ENCODE measurements at places on chromosomes 6 and 20. TPM values are rescaled to one million over a fixed set of nuclear protein-coding genes. Genes with fewer than 3 reads are reported as not detected.

- peak; percentile 6 for DNase-seq
Measured at GRCh38 chr6:170448317-170448716, 104.8 kb downstream of the PSMB1 start.

Gene NKX2-4
- not detected for total RNA-seq

Gene HEY2
- total RNA-seq = 2.4 TPM

DNA sequence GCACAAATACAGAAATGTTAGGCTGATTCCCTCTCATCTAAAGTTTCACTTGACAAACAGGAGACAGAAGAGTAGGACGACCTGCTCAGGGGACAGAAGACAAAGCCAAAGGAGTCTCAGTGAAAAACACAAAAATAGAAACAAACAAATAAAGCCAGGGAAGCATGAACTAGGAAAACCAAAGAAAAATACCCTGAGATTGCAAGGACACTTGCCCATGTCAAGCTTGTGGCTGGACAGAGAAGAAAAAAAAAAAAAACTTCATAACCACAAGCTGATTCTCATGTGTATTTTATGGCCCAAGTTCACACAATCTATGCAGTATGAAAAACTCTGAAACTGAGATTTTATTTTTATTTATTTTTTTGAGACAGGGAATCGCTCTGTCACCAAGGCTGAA lies 85.6 kb upstream of the BEND6 start:
- no peak for DNase-seq

DNA sequence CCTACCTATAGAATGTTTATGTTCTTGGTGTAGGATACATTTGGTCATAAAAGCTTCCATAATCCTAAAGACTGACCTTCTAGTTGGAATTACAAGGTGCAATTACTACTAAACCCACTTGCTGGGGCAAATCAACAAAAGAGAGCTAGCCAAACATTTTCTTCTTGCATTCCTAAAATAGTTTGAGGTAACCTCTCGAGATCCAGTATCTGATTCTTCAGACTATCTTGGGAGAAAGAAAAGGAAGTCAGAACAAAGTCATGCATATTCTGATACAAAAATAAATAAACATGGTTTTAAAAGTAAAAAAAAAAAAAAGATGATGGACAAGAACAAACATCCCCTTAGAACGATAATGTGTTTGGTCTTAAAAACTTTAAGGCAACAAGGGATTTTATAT lies 294.2 kb upstream of the RSPO3 start:
- DNase-seq = no peak

DNA sequence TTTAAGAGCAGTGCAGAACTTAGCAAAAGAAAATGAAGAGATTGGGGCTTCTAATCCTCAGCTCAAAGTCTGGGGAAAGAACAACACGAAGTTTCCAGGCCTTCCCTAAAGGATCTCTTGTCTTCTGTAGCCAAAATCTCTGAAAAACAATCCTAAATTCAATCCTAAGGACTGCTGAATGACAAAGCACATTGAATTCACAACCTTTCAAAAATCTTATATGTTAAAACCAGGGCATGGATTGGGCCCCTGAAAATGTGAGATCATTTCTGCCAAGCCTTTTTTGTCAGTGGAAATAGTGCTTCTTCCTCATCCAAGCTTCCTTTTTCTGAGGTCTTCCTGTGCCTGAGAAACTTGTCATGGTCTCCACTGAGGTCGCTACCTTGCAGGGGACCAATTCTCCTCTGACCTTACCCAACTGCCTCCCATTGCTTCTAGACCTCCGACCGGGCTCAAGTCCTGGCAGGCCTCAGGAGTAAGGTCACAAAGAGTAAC lies 126.2 kb upstream of the ARID1B start:
- no peak for DNase-seq

DNA sequence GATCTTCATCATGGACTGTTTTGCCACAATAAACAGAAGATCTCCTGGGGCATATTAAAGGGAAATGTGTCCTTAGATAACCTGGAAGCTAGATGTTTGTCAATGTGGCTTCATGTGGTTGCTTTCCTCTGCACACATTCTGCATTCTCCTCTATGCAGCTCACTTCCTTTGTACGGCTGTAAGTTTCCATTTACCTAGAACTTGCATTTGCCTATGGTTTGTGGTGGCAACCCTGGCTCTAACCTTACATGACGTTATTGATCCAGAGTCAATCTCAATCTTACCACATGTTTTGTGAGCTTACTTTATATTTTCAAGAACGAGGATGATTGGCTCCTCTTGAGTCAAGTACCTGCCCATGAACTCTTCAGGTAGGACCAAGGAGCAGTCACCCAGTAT lies 863.1 kb downstream of the MAFB start:
- DNase-seq = no peak

GRCh38 chr6:167208819-167209576 lies 51.2 kb upstream of the GPR31 start:
- no peak for DNase-seq

DNA sequence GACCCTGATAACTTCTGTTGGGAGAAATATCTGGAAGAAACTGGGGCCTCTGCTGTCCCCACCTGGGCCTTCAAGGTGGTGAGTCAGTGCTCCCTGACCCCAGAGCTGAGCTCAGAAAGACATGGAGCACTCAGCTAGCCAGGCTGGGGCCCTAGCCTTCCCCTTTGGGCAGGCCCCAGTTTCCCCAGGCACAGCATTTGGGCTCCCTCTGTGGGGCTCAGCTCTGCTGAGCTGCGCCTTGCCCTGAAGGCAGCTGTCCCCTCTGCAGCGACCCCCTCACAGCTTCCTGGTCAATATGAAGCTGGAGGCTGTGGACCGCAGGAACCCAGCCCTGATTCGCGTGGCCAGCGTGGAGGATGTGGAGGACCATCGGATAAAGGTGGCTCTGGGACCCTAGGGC lies 24.8 kb upstream of the SGK2 start:
- DNase-seq = no peak

DNA sequence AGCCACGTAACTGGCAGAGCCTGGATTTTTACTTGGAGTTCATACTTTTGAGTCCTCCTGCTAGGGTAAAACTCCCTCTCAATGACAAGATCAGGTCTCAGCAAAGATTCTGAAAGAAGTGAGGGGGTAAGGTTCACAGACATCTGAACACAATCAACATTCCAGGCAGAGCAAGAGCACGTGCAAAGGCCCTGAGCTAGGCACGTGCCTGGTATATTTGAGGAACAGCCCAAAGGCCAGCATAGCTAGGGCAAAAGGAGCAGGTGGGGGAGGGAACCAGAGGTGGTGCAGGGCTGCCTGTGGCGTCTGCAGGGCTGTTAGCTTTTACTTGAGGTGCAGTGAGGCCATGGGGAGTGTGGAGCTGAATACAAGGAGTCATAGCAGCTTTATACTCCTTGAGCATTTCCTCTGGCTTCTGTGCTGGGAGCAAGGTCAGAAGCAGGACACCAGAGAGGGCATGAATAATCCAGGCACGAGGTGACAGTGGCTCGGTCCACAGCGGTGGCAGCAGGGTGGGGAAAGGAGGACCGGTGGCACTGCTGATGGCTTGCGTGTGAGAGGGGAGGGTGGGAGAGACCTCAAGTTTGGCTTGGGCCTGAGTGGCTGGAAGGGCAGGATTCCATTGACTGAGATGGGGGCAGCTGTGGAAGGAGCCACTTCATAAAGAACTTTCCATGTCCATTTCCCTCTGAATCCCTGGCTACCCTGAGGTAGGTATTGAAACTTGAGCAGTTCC lies 57.0 kb downstream of the DLGAP4 start:
- DNase-seq = no peak

DNA sequence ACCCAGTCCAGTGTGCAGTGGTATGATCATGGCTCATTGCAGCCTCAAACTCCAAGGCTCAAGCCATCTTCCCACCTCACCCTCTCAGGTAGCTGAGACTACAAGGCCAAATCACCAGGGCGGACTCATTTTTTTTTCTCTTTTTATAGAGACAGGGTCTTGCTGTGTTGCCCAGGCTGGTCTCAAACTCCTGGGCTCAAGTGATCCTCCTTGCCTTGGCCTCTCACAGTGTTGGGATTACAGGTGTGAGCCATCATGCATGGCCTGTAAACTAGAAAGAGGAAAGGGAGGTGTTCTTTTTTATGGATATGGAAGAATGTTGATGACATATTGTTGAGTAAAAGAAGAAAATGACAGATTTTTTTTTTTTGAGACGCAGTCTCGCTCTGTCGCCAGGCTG lies 5.1 kb upstream of the BEND3 start:
- no peak for DNase-seq

DNA sequence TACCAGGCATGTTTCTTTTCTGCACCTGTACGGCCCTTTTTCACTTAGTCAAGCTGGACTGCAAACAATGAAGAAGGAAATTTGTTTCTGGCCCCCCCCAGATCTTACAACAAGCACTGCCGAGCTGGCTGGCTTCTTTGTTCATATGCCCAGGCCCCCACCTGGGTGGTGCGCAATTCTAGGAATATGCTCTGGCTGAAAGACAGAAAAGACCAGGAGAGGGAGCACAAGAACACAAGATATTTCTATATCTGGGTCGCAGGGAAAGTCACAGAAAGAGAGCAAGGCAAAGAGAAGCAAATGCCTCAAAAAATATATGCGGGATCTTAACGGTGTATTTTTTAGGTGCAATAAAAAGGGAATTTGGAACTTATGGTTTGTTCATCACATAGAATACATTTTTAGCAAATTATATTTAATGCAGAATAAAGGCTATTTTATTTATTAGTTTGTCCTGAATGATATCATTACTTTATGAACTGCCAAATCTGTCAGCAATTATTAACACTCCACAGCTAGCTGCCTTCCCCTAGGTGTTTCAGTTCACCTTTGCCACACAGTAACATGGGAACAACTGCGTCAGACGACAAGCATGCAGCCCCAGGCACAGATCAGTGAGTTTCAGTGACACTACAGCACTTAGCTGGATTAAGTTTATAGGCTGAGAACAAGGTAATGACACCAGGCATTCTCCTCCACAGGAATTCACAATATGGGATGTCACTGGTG lies 76.5 kb downstream of the GJA10 start:
- DNase-seq = no peak

GRCh38 chr20:35978041-35978513 lies 9.7 kb downstream of the CNBD2 start:
- no peak for DNase-seq

GRCh38 chr6:127533736-127534135 lies 14.6 kb upstream of the MTCL3 start:
- DNase-seq = no peak

- peak; percentile 32 for DNase-seq
Measured at GRCh38 chr6:134724771-134725340, 225.0 kb downstream of the ALDH8A1 start.

Gene LY6G6C
- total RNA-seq = not detected

Gene FAM217A
- 0.09 TPM for total RNA-seq

Gene LRRN4
- total RNA-seq = 0.43 TPM

DNA sequence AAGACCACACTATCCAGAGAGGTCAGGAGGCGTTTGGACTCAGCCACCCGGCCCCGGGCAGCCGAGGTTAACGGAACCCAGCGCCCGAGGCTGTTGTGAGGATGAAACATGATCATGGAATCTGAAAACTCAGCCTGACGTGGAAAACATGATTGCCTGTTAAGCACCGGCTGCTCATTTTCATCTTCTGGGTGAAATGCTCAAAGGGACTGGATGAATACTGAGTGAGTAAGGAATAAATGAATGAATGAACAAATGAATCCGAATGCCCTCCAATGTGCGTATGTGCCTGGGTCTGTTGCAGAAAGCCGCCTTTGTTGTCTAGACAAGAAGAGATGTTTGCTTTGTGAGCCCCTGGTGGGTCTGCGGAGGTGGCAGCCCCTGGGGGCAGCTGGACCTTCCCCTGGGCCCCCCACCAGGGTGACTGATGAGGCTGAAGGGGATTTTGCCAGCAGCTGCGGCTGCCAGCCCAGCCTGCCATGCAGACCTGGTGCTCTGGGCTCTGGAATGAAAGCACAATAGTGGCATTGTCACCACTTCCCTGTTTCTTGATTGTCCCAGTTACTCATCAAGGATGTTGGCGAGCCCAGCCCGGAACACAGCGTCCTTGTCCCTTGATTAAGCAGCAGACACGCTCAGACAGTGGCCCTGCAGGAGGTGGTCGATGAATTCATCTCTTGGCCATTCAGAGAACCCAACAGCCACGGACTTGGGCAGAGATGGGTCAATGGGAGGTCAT lies 211.1 kb downstream of the ANKRD60 start:
- peak; percentile 88 for DNase-seq

Gene C6orf15
- total RNA-seq = not detected

- no peak for DNase-seq
Measured at GRCh38 chr20:17233626-17234025, 6.8 kb downstream of the PCSK2 start.

- no peak for DNase-seq
Measured at GRCh38 chr6:108777536-108777935, 70.7 kb upstream of the ARMC2 start.

DNA sequence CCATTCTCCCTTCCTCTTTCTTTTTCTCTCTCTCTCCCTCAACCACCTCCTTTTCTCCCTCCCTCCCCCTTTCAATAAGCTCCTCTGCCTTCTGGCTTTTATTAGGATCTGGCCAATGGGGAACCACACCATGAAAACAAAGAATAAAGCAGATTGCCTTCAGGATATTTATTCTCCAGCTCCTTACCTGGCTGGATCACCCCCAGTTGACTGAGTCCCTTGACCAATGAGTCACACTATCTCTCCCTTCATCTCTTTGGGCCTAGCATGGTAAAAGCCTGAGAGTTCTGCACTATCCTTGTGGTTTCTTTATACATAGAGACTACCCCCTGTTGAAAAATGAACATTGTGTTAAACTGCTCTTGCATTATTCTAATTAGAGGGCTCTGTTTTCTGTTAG lies 476.8 kb downstream of the EPHA7 start:
- no peak for DNase-seq

- no peak for DNase-seq
Measured at GRCh38 chr6:42257063-42257462, 39.4 kb upstream of the MRPS10 start.

Gene MUCL3
- total RNA-seq = 93.5 TPM

Gene ATG5
- 29.7 TPM for total RNA-seq

Gene TRIM15
- total RNA-seq = 19.6 TPM

Gene GPX6
- not detected for total RNA-seq

DNA sequence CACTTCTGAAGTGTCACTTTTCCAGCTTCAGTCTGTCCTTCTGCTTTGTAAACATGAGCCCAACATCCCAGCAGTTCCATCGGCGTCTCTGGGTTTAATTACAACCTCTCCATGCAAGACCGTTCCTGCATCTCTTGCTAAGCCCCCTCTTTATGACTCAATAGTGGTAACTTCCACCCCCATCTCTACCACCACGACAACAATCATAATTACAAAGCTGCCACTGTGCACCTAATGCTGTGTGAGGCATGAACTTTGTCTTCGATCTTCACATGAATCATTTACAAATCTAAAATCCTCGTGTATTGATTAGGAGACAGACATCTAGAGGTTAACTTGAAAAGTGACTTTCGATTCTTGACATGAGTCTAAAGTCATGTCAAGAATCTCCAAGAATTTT lies 4.9 kb upstream of the CCR6 start:
- DNase-seq = no peak

GRCh38 chr6:107737397-107737793 lies 86.7 kb downstream of the SCML4 start:
- no peak for DNase-seq

- DNase-seq = no peak
Measured at GRCh38 chr20:50345712-50346373, 155.2 kb downstream of the CEBPB start.

- DNase-seq = no peak
Measured at GRCh38 chr20:11247046-11248010, 573.5 kb upstream of the JAG1 start.

- no peak for DNase-seq
Measured at GRCh38 chr6:4844108-4844507, 67.9 kb downstream of the CDYL start.

- no peak for DNase-seq
Measured at GRCh38 chr6:36980876-36981619, 4.9 kb downstream of the MTCH1 start.

- DNase-seq = no peak
Measured at GRCh38 chr20:142290-142689, at the start of gene DEFB126. Gene DEFB126 (plus strand): TSS chr20:142590. CDS start chr20:142629, 39 bp downstream.

Measured in mucosa of gallbladder (tissue), 1 donor.